Activated T-cell treated with anti-CD3 and anti-CD28 coated beads for 24 hours (primary cell): ENCODE measurements at places on chromosomes 2 and 18.

GRCh38 chr2:109655287-109655686 is 41.1 kb downstream of the SOWAHC start:
- DNase-seq = no peak

- no peak for DNase-seq
Observed at GRCh38 chr2:62424899-62425298, 81.1 kb downstream of the TMEM17 start.

GRCh38 chr18:73766910-73767515 is 380.6 kb downstream of the FBXO15 start:
- DNase-seq = no peak

GRCh38 chr18:12744103-12744502 is 41.3 kb downstream of the PSMG2 start:
- no peak for DNase-seq

DNA sequence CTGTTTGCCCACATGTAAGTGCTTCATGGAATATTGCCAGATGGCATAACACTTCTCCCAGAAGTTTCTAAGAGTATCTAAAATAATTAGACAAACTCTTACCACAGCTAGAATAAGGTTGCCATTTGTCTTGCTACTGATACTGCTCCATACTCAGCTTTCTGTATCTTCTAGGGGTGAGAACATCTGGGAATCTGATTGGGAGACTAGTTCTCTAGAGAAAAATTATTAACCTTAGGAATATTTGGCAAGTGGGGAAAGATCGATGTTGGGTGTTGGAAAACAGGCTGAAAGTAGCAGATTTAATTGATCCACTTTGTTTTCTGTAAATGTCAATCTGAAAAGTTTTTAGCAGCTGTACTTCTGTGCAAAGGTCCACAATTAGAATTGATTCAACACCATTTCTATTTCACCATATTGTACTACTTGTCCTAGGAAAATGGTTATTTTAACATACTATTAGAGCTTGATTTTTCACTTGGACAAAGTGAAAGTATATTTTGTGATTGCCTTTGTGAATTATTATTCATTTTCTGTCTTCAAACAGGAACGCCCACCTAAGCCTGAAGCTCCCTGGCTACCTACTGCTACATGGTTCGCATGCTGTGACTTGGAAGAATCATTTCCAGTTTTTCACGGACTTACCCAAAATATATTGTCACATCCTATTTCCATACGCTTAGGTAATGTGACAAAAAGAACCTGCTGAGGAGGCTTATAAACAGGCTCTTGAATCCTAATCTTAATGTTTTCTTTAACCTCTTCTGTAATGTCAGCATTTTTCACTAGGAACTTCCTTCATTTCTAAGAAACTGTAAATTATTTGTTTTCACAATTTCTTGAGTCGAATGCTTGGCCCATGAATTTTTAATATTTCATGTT is 147.7 kb downstream of the TRABD2A start:
- DNase-seq = no peak

GRCh38 chr18:9951022-9951859 is 37.4 kb downstream of the VAPA start:
- DNase-seq = no peak

DNA sequence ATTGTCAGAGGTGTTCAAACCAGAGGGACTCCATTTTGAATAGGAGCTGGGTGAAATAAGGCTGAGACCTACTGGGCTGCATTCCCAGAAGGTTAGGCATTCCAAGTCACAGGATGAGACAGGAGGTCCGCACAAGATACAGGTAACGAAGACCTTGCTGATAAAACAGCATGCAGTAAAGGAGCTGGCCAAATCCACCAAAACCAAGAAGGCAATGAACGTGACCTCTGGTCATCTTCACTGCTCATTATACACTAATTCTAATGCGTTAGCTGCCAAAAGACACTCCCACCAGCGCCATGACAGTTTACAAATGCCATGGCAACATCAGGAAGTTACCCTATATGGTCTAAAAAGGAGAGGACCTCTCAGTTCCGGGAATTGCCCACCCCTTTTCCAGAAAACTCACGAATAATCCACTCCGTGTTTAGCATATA is 10.6 kb downstream of the SH3YL1 start:
- no peak for DNase-seq

- no peak for DNase-seq
Observed at GRCh38 chr2:168998609-168999211, 32.4 kb downstream of the ABCB11 start.

DNA sequence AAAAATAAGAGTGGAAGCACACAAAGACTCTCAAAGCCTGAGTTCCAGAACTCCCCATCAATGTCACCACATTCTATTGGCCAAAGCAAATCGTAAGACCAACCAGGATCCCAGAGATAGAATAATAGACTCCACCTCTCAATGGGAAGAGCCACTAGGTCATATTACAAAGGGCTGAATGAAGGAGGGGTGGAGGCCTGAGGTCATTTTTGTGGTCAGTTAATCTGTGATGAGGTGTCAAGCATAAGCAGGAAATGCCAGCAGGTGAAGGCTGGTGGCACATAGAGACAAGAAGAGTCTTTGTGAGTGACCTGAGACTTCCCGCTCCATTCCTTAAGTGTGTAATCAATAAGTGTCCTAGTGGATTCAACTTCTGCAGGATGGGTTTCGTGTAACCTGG is 144.3 kb downstream of the TFCP2L1 start:
- no peak for DNase-seq

- no peak for DNase-seq
Observed at GRCh38 chr2:72141881-72142451, 5.7 kb downstream of the CYP26B1 start.

DNA sequence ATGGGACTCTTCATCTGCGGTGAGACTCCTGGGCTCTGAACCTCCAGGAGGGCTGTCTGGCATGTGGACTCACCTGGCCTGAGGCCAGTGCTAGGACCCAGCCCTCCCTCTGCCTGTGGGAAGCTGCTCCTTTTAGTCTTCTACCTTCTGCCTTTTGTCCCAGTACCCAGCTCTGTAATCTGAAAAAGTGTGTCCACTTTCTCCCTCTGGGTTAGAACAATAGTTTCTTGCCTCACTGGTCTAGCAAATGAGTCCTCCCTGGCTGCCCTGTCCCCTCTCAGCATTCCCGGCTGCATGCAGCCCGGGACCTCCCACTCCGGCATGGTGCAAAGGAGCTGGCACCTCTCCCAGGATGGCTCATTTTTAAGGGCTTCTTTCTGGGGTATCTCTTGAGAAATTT is 25.9 kb downstream of the GKN2 start:
- no peak for DNase-seq

DNA sequence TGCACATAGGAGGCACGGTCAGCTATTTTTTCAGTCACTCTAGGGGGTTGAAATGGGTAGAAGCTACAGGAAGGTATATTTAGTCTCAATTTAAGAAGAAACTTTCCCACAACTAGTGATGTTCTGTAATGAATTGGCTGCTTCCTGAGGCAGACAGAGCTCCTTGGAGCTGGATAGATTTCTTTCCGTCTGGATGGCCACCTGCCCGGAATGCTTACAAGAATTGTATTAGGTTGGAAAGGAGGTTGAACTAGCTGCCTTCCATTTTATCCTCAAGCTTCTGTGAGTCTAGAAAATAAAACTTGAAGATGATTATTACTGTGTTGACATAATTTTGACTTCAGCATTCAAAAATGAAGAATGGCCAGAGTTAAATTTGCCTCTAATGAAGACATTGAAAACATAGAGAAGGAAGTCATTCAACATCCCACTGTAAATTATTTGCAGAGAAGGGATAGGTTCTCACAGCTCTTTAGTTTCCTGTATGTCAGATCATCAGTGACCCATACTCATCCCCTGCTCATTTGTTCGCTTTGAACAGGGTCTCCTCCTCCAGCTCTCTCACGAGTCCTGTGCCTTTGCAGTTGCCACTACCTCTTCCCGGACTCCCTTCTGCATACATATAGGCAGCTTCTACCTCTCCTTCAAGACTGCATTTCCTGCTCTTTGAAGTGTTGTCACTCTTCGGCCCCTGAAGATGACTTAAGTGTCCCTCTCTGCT is 88.8 kb downstream of the CRIM1 start:
- no peak for DNase-seq

GRCh38 chr2:211835695-211836094 is 702.9 kb downstream of the ERBB4 start:
- DNase-seq = no peak

- DNase-seq = peak; percentile 20
Observed at GRCh38 chr2:28649481-28650265, 102.0 kb upstream of the PPP1CB start.

DNA sequence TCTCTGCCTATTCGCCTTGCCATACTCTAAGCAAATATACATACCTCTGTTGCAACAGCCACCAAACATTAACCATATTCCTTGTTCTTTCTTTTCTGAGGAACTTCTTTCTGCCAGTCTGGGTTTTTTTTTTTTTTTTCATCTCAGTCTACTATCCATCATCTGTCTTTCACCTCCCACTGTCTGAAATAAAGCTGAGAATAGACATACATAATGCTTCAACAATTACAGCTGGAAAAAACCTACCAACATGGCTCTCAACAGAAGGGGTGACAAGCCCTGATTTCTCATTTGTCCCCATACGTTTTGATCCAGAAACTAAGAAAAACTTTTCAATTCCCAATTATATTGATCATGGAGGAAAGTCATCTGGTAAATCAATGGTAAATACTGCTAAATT is 728.8 kb upstream of the POU3F3 start:
- DNase-seq = no peak

GRCh38 chr2:226683944-226684562 is 115.6 kb downstream of the IRS1 start:
- DNase-seq = no peak

DNA sequence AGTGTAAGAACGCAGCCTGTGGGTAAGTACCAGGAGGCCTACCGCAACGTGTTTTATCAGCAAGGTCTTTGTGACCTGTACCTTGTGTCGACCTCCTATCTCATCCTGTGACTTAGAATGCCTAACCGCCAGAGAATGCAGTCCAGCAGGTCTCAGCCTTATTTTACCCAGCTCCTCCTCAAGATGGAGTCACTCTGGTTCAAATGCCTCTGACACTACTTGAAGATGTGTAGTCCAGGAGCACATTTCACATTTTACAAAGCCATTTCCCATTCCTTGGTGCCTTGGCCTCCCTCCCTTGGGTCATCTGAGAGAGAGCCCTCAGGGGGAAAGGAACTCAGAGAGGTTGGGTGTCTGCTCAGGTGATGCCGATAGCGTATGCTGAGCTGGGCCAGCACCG is 6.6 kb upstream of the HPCAL1 start:
- no peak for DNase-seq

DNA sequence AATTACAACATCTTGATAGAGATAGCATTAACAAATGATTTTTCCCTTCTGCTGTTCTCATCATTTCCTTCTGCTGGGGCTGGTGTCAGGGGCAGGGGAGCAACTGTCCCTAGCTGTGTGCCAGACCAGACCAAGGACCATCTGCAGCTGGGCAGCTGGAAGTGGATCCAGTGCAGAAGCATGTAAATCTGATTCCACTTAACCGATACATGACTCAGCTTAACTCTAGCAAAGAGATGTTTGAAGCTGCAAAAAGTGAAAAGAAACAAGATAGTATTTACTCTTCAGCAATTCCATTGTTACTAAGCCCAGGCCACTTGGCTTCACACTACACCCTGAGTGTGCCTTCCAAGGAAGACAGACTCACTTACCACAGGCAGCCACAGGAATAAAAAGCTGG is 151.1 kb downstream of the GALNT1 start:
- no peak for DNase-seq

DNA sequence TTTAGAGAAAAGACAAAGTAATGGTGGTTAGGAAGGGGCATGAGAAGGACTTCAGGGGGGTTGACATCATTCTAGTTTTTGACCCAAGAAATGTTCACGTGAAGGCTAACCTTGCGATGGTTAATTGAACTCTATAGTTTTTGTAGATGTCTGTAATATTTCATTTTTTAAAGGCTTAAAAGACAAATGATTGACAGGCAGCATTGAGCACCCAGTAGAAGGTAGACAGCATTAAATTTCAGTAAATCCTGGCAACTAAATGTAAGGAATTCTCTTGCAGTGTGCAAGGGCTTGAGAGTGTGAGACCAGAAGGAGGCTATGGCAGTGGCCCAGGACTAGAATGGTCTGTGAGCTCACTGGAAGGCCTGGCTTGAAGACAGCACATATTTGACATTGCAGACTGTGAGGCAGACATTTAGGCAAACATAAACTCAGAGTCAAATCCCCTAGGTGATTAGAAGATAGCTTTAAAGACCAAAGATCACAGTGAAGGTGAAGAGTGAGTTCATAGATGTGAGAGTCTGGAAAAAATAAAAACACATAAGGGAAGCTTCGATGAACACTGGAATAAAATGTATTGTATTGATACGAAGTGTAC is 100.1 kb upstream of the MAP4K4 start:
- no peak for DNase-seq

DNA sequence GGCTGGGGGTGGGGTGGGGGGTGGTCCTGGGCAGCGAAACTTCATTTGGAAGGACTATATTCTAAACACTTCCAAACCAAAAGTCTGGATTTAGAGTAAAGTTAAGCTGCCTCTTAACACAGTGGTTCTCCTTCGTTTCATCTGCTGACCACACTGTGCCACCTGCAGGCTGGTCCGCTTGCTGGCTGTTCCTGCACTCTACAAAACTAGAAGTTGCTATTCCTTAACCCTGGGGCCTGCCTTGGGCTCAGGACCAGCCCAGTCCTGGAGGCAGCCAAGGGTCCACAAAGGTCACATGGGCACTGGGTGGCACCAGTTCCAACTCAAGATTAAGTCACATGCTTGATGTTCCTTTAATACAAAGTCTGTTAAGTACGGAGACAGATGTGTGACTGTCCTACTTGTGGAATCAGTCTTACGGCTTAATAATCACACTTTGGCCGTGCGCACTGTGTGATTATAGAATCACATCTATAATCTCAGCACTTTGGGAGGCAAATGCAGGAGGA is 195.4 kb downstream of the FAM210A start:
- DNase-seq = no peak

- DNase-seq = no peak
Observed at GRCh38 chr2:178650554-178650953, 156.7 kb downstream of the TTN start.

GRCh38 chr2:76958749-76959148 is 563.4 kb downstream of the LRRTM4 start:
- DNase-seq = no peak

- no peak for DNase-seq
Observed at GRCh38 chr2:229873123-229873581, 48.7 kb downstream of the TRIP12 start.

GRCh38 chr2:204180649-204181048 is 244.1 kb downstream of the ICOS start:
- no peak for DNase-seq

- no peak for DNase-seq
Observed at GRCh38 chr18:32730068-32730467, 42.8 kb downstream of the KLHL14 start.

DNA sequence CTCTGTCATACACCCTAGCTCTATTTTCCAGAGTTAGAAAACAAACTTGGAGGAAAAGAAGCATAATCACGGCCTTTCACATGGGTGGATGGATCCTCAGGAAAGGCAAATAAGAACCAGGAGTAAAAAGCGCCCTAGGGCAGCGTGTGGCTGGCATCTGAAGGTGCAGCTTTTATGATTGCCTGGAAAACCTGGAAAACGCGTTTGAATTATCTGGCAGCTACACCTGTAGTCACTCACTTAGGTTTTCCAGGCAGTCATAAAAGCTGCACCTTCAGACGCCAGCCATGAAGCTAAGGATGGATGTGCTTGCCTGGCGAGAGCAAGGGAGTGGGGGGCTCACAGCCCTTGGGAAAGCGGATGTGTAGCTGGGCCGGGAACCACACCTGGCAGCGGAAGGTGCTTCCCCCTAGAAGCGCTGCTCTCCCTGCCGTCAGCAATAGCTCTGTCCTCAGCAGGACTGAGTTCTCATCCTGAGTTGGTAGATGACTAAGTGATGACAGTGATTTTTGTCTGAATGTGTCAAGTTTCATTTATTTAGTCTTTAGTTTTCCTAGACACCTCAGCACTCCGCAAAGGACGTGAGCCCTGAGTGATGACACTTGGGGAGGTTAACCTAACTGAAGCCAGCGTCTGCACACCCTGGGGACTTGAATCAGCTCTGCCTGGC is 82.0 kb downstream of the DCDC2C start:
- DNase-seq = no peak
